ENCODE measurements at places on chromosomes 4 and X.

DNA sequence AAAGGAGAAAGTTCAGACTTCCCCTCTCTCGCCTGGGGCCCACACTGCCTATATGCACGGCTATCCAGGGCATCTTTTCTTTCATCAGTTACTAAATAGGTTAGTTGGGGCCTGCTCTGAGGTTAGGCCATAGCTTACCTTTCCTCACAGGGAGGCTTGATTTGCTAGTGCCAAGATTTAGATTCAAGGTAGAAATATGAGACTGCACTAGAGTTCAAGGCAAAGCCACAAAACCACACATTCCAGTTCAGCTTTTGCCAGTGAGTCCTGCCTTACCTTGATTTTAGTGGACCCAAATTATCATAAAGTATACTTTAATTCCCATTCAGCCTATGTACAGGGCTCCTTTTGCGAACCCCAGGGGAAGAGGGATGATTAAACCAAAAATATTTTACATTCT is 762.8 kb downstream of the PDHA2 start:
- no peak for DNase-seq

DNA sequence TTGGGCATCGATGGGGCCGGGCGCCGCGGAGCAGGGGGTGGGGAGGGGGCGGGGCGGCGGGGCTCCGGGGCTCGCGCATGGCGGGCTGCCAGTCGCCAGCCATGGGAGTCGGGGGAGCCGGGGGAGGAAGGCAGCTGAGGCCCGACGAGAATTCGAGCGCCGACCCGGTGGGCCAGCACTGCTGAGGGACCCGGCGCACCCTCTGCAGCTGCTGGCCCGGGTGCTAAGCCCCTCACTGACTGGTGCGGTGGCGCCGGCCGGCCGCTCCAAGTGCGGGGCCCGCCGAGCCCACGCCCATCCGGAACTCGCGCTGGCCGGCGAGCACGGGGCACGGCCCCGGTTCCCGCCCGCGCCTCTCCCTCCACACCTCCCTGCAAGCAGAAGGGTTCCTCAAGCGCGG is 49.4 kb downstream of the GSX2 start:
- no peak for DNase-seq

- no peak for DNase-seq
Observed at GRCh38 chrX:133985967-133986683, 731 bp upstream of the GPC3 start.

- no peak for DNase-seq
Observed at GRCh38 chr4:22324422-22324821, 191.4 kb downstream of the ADGRA3 start.

DNA sequence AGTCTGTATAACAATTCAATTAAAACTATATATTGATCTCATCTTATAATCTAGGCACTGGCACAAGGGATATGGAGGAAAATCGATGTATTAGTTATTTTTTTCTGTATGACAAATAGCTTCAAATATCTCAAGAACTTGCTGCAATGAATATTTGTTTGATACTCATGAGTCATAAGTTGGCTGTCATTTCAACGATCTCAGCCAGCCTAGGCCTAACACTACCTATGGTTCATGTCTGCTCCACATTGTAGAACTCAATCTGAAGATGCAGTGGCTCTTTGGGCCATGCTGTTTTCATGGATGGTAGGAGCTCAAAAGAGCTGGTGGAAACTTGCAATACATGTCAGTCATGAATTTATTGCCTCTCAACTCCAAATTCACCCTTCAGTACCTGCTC is 44.7 kb downstream of the MAGEB17 start:
- peak; percentile 5 for DNase-seq

GRCh38 chr4:184028561-184029374 is 123.7 kb downstream of the STOX2 start:
- no peak for DNase-seq

DNA sequence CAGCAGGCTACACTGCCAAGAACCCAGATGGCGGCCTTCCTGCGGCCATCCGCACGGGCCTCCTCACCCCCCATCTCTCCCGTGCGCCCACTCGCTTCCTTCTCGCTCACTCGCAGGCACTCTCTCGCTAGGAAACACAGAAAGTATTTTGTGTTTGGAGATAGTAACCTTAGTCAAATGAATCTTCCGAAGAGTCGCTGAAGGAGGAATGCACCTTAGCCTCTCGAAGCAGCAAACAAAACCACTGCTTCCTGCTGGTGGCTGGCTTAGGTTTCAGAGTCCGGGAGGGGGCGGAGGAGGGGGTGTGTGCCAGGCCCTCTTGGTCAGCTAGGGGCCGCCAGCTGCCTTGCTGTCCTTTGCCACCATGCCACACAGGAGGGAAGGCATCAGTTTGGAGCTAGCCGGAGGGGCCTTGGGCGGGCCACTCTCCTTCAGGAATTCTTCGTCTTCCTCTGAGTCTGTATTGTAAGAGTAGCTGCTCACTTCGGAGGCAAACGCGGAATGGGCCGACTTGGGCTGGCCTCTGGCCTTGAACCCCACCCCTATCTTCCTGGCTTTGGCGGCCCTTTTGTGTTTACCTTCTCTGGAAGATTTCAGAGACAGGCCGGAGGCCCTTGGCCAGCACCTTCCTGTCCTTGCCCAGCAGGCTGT is 73.2 kb upstream of the UCP1 start:
- DNase-seq, result no peak

GRCh38 chrX:140944710-140945109 is 57.7 kb upstream of the SPANXB1 start:
- no peak for DNase-seq

DNA sequence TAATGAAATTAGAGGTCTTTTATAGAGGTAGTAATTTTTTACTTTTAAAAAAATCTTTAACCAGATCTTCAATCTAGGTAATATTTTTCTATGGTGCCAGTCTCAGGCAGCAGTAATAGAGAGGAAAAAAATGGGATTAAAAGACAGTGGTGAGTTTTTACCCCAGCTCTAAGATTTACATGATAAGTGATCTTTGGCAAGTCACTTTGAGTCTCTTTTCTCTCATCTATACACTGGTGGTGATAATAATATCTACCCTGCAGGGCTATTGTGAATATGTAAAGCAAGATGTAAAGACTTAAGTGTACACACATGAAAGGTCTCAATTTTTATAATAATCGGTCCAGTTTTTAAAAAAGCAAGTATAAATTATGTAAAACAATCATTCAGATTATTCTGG is 786.2 kb upstream of the POU3F4 start:
- no peak for DNase-seq

GRCh38 chrX:30992381-30992904 is 79.4 kb downstream of the FTHL17 start:
- no peak for DNase-seq
